ENCODE measurements at places on chromosomes 12 and 14.

GRCh38 chr14:104435147-104436046 is 144.2 kb upstream of the C14orf180 start:
- DNase-seq, result no peak

GRCh38 chr12:96549341-96549740 is 60.0 kb downstream of the CFAP54 start:
- DNase-seq, result no peak

- no peak for DNase-seq
These were observed 77.5 kb upstream of the KICS2 start for GRCh38 chr12:64299628-64300027.

DNA sequence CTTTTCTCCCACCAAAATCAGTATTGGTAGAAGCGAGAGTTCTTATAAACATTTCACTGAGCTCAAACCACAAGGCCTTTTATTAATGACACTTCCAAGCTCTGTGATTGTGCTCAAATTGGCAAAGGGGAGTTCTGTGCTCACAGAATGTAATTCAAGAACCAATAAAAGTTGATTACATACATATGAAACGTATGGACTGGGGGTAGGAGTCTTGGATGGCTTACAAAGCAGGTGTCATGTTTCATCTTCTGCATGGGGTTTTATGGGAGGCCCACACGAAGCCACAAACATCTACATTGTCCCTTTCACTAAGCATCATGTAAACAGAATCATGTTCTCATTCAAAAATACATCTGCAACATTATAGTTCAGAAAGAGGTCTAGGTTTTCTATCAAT is 828.3 kb downstream of the VRK1 start:
- no peak for DNase-seq

GRCh38 chr12:89528434-89528833 is 2.6 kb upstream of the POC1B start:
- no peak for DNase-seq

All from tibial artery (tissue), 4 donors.